ENCODE measurements at places on chromosomes 1 and 21.

GRCh38 chr21:45016406-45017038 lies 57.9 kb upstream of the ADARB1 start:
- peaks cover 9% of the 10 kb centered on the region for H3K4me1 ChIP-seq
- no peaks in the 10 kb centered on the region for H3K36me3 ChIP-seq
- H3K27ac ChIP-seq, result no peak overlapping the region
- no peak overlapping the region for H3K4me3 ChIP-seq
- DNase-seq, result peak; percentile 47

DNA sequence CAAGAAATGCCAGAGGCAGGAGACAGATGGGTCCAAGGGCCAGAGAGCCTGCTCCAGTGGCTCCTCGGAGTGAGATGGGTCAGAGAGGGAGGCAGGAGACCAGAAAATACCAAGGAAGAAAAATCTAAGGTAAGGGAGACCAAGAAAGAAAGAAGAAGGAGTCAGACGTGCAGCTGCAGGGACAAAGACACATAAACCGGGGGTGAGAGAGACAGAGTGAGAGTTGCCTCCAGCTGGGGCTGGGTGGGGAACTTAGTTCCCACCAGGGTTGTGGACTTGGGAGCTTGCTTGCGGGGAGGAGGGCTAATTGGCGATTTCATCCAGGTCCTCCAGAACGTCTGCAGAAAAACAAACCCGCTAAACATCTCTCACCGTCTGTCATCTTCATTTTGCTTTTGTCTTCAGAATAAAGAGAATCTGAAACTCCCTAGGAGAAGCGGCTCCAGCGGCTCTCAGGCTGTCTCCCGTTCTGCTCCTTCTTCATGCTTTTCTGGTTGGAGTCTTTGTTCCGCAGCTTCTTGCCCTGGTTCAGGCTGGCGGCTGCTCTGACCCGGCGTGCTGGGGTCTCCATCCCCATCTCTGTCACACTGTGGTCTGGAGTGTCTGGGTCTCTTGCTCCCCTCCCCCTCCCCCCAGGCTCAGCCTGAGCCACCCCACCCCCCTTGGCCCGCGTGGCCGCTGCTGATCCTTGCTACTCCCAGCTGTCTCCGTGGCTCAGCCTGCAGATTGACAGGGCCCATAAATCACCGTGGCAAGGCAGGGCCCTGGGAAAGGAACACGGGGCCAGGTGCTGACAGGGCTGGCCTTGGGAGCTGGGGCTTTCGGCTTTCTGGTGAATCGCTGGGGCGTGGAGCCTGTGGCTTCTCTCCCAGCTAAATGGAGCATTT lies 66.6 kb downstream of the UBIAD1 start:
- H3K27ac ChIP-seq, result no peak overlapping the region
- H3K4me3 ChIP-seq, result no peak overlapping the region
- H3K27me3 ChIP-seq, result no peaks in the 10 kb centered on the region
- no peak for DNase-seq
- no peaks in the 10 kb centered on the region for H3K4me1 ChIP-seq

DNA sequence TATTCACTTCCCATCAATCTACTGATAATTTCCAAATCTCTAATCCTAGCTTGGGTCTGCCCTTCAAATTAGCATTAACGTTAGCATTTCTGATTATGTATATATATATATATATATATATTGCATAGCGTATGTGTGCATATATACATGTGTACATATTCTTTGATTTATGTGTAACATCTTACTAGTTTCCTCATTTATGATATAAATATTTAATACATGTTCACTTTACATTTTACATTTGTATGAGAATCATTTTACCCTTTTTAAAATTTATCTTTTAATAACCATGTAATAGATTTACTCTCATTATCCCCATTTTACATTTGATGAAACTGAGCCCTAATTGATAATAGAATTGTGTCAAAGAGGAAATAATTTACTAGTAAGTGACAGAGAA lies 164.7 kb downstream of the ZNF648 start:
- DNase-seq, result no peak
- no peak overlapping the region for H3K4me3 ChIP-seq
- H3K27me3 ChIP-seq, result no peaks in the 10 kb centered on the region
- H3K4me1 ChIP-seq, result no peaks in the 10 kb centered on the region
- no peak overlapping the region for H3K27ac ChIP-seq
- no peaks in the 10 kb centered on the region for H3K36me3 ChIP-seq

DNA sequence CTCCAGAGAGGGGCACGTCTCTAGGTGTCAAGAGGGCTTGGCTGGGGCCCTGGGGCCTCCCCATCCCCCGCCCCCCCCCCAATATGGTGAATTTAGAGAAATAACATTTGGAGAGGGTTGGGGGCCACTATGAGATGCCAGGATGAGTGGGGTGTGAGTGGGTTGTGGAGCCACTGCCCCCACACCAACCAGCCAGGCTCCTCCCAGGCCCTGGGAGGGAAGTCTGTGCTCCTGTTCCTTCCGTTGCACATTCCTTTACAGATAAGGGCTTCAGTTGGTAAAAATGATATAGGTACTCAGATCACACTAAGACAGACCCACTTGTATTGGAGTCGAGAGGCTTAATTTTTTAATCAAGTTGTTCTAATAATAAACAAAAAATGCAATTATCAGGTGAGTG lies 585 bp upstream of the PLEKHA6 start:
- H3K36me3 ChIP-seq, result no peaks in the 10 kb centered on the region
- H3K27ac ChIP-seq, result no peak overlapping the region
- H3K4me3 ChIP-seq, result no peak overlapping the region
- H3K27me3 ChIP-seq, result no peaks in the 10 kb centered on the region
- H3K4me1 ChIP-seq, result no peaks in the 10 kb centered on the region
- DNase-seq, result no peak

- H3K27ac ChIP-seq, result no peak overlapping the region
- H3K4me1 ChIP-seq, result no peaks in the 10 kb centered on the region
- H3K36me3 ChIP-seq, result no peaks in the 10 kb centered on the region
- H3K27me3 ChIP-seq, result no peaks in the 10 kb centered on the region
Observed at GRCh38 chr1:231327617-231328016, 10.0 kb downstream of the EXOC8 start.

DNA sequence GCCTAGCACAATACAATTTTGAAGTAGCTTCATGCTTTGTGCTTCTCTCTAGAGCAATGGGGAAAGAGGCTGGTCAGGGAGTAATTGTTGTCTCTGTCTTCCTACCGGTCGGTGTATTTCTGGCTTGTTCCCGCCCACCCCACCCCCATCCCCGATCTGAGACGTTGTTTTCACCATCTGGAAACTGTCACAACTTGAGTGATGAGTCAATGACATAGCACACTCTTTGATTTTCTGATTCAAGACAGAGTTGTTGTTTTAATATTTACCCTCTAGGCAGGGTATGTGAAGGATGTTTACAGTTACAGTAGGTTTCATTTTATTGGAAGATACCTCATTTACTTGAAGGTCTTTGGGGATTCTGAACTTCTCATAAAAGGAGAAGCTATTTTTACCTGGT lies 7.0 kb downstream of the IL12RB2 start:
- H3K27ac ChIP-seq, result no peak overlapping the region
- H3K4me1 ChIP-seq, result no peaks in the 10 kb centered on the region
- H3K4me3 ChIP-seq, result no peak overlapping the region
- no peaks in the 10 kb centered on the region for H3K36me3 ChIP-seq
- peaks cover 5% of the 10 kb centered on the region for H3K27me3 ChIP-seq

DNA sequence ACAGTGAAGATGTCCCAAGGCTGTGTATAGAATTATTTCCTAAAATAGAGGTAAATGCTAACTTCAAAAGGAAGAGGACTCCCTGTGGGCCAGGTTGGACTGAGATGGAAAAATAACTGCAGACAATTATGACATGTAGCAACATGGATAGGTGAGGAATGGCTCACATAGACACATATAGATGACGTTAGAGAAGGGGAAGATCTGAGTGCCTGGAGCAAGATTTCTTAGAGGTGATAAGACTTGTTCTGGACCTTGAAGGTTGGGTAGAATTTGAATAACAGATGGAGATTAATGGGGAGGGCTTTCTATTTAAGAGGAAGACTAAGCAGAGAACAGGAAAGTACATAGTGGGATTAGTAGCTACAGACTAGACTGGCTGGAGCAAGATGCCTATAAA lies 76.9 kb downstream of the C1orf21 start:
- no peaks in the 10 kb centered on the region for H3K27me3 ChIP-seq
- H3K4me3 ChIP-seq, result no peak overlapping the region
- H3K4me1 ChIP-seq, result no peaks in the 10 kb centered on the region
- no peaks in the 10 kb centered on the region for H3K36me3 ChIP-seq

DNA sequence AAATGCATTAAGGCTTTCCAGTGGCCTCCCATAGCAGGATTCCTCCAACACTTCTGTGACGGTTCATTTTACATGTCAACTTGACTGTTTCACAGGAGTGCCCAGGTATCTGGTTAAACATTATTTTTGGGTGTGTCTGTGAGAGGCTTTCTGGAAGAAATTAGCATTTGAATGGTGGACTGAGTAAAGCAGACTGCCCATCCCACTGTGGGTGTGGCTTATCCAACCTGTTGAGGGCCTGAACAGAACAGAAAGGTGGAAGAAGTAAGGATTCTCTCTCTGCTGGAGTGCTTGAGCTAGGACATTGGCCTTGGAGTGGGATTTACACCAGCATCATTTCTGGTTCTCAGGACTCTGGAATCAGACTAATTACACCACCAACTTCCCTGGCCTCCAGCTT lies 85.6 kb downstream of the RGS7 start:
- no peaks in the 10 kb centered on the region for H3K4me1 ChIP-seq
- no peak for DNase-seq
- no peak overlapping the region for H3K4me3 ChIP-seq
- H3K27me3 ChIP-seq, result no peaks in the 10 kb centered on the region
- no peak overlapping the region for H3K27ac ChIP-seq

Data from lung (tissue), 17 donors.